ENCODE measurements at places on chromosomes 6 and 20.

DNA sequence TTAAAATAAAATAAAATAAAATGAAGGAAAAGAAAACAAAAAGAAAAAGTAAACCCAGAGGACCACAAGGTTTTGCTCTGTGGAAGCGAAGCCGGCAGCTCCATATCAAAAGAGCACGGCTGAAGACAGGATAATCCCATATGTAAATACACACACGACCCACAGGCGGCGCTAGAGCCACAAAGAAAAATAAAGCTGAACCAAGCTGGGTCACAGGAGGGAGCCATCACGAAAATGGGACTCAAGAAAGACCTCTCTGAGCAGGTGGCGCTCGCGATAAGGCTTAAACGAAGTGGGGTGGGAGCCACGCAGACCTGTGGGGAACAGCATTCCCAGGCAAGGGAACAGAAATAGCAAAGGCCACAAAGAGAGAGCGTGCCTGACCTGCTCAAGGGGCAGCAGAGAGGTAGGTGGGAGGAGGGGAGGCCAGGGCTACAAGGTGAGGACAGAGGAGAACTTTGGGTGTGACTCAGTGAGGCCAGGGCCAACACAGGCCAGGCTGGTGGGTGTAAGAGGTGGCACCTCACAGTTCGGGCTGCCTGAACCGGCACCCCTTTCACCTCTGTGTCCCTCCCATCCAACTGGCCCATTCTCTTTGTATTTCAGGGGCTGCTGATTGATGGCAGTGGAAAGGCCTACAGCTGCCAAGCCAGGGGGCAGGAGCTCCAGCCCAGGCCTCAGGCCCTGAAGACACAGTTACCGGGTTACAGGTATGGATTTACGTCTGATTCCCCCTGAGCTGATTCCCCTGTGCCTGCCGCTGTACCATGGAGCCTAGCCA lies 26.0 kb downstream of the PTGIS start:
- peak; percentile 81 for DNase-seq

DNA sequence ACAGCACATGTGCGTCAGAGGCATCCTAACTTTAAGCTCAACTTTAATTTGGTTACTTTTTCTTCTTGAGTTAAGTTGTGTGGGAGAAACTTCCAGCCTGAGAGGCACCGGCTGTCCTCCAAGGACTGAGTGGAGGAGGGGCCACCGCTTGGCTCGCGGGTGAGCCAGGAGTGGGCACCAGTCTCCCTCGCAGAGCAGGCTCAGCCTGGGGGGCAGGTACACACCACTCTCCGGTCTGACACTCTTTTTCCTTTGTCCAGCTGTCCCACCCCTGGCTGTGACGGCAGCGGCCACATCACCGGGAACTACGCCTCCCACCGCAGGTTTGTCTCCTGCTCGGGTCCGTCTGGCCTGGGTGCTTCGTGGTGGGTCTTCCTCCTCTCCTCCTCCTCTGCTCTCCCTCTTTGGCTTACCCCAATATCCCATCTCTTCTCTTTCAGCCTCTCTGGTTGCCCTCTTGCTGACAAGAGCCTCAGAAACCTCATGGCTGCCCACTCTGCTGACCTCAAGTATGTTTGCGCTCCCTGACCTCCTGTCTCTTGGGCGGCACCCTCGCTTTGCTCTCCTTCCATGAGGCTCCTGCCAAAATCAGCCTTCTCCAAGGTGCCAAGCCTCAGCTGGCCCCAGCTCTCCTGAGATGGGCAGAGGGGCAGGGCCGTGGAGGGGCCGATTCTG lies 32.6 kb upstream of the PCMTD2 start:
- no peak for DNase-seq

- no peak for DNase-seq
Observed at GRCh38 chr6:35275744-35276260, 16.3 kb downstream of the ZNF76 start.

DNA sequence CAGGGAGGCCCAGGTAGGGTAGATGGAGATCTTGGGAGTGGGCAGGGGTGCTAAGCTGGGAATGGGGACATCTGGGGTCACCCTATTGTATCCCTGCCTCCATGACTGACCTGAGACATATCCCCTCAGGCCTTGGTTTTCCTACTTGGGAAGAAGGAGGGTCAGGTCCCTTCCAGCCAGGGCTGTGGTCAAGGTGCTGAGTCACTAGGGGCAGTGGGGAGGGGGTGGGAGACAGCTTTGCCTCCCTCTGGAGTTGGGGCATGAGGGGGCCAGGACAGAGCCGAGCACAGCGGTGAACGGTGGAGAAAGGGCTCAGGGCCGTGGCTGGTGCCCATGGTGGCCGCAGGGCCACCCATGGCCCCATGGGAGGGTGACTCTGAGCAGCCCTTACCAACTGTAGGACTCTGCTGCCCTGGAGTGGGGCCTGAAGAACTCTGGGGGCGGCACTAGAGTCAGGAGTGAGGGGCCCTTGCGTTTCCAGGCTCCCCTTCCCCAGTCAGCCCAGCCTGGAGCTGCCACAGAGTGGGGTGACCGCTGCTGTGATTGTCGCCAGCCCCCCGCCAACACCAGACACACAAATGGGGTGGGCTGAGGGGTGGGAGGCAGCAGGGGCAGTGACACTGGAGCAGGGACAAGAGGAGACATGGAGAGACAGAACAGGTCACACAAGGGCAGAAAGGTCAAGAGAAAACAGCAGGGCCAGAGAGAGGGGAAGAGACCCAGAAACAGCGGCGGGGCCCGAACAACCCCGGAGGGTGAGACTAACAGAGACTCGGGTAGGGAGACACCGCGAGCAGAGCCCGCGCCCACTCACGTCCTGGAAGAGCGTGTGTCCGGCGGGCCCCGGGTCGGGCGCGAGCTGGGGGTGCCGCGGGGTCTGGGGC lies 576 bp downstream of the NECAB3 start:
- DNase-seq: no peak

GRCh38 chr6:152330961-152331360 lies 306.2 kb downstream of the SYNE1 start:
- DNase-seq: no peak

- DNase-seq: no peak
Observed at GRCh38 chr20:50920997-50921396, 10.2 kb downstream of the ADNP start.

GRCh38 chr6:158813032-158813431 lies 6.1 kb downstream of the EZR start:
- no peak for DNase-seq

DNA sequence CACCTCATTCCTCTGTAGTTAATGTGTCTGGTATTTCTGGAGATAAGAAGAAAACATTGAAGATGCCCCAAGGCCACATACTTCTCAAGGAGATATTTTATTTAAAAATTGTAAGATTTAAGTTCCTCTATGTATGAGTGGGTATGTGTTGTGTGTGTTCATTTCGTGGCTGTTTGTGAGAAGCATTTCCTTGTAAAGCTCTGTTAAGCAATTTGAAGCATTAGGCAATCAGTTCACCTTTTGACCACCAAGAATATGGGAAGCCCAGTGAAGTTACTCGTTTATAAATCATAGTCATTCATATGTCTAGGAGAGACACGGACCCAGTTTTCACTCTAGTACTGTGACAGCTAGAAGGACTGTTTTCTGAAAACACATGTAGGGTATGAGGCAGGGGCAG lies 717.6 kb upstream of the MAP3K7 start:
- no peak for DNase-seq

DNA sequence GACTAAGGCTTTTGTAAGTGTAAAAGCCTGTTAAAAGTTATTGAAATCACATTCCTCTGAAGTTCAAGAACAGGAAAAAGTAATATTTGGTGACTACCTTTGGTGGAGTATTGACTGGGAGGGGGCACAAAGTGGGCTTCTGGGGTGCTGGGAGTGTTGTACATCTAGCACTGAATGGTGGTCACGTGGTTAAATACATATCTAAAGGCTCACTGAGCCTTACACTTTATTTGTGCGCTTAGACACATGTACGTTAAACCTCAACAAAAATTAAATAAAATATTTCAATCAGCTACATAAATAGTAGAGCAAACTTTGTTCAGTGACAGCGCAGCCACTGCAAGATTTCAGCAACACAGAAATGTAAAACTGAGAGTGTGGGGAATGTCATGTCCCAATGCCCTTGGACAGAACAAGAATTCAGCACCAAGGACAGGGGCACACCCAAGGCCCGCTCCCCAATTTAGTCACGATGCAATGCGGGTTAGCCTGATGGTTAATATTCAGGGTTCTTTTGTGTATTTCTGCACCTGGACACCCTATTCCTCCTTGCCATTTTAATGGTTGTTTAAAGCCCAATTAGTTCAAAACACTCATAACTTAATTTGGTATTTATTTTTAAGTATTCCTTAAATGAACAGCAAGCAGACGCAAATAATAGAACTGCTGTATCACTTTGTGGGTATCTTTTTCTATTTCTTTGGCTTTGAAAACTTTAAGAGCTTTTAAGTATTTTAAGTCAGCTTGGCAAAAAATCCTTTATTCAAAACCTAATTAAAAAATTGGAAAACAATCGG lies 37.4 kb downstream of the ANGPT4 start:
- DNase-seq: peak; percentile 11

GRCh38 chr6:44561060-44561623 lies 173.6 kb downstream of the CDC5L start:
- DNase-seq: no peak

DNA sequence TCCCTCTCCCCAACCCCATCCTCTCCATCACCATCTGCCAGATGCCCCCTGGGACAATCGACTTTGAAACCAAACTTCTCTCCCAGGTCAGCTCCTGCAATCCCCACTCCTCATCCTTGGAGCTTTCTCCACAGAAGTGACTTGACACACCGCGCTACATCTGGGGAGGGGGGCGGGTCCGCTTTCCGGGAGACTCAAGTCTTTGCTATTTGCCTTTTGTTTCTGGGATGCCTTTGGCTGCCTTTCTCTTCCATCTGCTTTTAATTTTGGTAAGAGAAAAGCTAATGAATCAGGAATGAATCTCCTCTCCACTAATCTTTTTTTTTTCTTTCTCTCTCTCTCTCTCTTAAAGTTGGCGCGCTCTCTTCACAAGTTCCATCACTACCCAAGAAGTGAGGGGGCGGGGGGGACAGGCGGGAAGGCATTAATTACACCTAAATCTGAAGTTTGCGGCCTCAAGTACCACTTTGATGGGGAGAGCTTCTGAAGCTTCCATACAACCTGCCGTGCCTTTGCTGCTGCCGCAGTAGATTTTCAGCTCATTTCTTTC lies 664 bp upstream of the TPBG start:
- no peak for DNase-seq

- DNase-seq: no peak
Observed at GRCh38 chr6:116165596-116165995, 39.7 kb upstream of the COL10A1 start.

GRCh38 chr20:1169224-1169623 lies 15.6 kb downstream of the TMEM74B start:
- no peak for DNase-seq

DNA sequence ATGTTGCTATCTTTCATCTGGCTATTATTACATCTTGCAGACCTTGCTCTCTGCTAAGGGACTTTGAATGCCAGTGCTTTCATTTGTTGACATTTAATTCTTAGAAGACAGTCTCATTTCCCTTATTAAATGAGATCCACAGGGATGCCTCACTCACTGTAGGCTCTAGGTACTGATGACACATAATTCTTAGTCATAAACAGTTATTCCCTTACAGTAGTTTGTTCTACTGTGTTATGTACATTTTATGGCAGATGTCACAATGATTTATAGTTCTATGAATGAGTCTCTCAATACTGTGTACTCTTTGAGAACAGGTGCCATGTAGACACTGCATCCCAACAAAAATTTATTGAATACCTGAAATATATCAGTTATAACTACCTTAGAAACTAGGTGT lies 70.3 kb downstream of the FAM83B start:
- no peak for DNase-seq

DNA sequence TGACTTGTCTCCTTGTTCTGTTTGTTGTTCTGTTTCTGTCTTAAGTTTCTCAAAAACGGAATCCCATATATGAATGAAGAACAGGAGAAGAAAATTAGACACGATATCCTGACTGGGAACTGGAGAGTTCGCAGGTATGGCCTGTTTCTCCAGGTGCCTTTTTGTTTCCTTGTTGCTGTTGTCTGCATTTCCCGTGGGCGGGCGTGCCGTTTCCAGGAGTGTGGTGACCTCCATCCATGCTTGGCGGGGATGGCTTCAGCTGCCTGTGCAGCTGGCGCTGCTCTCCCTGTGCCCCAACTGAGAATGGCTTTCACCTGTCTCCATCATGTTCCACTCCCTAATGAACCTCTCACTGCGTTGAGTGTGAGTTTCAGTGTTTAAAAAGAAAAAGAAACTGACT lies 4.4 kb downstream of the PNLDC1 start:
- DNase-seq: no peak

GRCh38 chr20:2671977-2672376 lies 8.0 kb upstream of the IDH3B start:
- peak; percentile 50 for DNase-seq

- DNase-seq: no peak
Observed at GRCh38 chr20:48285656-48286055, 500.4 kb upstream of the SULF2 start.

DNA sequence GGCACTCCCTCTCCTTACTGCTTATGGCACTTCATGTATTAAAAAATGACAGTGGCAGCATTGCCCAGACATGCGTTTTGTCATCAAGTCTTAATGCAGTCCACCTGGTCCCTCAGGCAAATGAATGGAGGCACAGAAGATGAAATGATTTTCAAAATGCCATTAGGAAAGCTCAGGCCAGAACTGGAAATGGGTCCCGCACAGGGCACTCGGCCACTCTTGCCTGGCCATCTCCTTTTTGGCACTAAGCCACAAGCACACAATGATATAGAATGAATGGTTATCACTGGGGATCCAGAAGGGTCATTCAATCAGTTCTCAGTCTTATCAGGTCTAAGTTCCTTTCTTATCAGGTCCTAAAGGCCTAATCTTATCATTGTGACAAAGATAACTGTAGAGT lies 15.6 kb downstream of the MAS1 start:
- DNase-seq: no peak

DNA sequence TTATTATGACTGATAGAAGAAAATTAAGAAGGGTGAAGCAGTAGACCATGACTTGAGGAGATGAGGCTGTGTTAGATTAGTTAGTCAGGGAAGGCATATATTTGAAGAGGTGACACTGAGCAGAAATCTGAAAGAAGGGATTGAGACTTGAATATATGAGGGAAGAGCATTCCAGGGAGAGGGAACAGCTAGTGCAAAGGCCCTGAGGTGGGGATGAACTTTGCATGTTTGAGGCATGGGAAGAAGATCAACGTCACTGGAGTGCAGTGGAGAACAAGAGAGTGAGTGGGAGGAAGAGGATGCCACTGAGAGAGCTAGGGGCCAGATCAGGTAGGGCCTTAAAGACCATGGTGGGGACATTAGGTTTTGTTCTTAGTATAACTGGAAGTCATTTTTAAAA lies 119.0 kb downstream of the ZDHHC14 start:
- DNase-seq: no peak

DNA sequence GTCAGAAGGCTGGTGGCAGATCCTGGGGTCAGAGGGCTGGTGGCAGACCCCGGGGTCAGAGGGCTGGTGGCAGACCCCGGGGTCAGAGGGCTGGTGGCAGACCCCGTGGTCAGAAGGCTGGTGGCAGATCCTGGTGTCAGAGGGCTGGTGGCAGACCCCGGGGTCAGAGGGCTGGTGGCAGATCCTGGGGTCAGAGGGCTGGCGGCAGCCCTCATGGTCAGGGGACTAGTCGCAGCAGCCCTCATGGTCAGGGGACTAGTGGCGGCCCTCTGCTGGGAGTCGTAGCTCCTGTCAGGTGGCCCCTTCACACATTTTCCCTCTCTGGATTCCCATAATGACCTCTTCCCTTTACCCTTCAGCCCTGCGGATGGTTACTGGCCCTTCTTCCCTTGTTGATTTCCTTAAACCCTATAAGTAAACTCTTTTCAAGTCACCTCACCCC lies 86.7 kb downstream of the CDC5L start:
- no peak for DNase-seq

- no peak for DNase-seq
Observed at GRCh38 chr20:22789676-22790075, 205.3 kb upstream of the FOXA2 start.

Data from MV-4-11 (cell line).